ENCODE measurements at places on chromosomes 2 and 18.

GRCh38 chr18:62332431-62332830 lies 7.3 kb downstream of the TNFRSF11A start:
- no peak for DNase-seq

GRCh38 chr2:120494446-120494845 lies 148.5 kb downstream of the INHBB start:
- DNase-seq, result no peak

GRCh38 chr2:6064757-6065156 lies 372.6 kb downstream of the SOX11 start:
- no peak for DNase-seq

DNA sequence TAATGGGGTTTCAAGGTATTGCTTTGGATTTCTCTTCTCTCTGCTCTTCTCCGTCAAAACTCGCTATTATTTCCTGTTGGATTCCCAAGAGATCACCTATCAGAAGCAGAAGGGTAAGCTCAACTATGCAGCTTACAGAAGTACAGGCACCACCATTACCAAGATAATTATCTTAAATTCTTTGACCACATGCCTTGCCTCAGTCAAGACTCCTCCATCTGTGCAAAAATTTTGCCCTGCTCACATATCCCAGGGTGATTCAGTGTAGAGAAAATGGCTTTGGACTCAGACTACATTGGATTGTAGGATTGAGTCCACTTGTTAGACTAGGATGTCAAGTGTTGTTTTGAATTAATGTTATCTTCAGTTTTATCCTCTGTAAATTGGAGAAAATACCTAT lies 698.7 kb downstream of the TDRD15 start:
- no peak for DNase-seq

DNA sequence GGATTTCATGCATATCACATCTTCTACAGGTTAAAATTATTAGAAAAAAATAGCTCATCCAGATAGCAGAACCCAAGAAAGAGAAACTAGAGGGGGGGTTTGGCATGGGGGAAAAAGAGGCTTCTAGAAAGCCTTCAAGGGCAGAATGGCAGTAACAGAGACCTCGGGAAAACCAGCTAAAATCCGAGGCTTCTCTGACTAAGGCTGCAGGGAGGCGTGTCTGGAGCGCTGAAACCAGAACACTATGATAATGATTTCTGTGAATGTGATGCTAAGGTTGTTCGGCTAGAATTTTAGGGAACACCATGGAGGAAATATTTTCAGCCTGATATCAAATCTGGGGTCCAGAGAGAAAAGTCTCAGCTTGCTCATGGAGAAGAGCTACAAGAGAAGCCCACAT lies 73.0 kb downstream of the ATP8B1 start:
- DNase-seq, result no peak

DNA sequence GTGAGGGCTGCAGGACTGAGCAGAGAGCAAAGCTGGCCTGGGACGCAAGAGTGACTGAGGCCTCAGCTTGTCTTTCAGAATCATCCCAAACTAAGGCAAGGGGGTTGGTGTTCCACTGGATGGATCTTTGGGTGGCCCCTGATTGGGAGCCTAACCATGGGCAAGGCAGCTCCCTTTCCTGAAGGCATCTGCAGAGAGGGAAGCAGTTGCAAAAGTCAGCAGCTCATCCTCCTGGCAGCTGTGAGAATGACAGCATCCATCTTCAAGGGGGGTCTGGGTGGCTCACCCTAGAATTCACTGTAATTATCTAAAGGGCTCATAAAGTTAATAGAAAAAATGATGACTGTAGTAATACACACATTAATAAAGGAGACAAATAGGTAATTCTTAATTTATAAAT lies 46.5 kb upstream of the RAB31 start:
- DNase-seq, result no peak

- no peak for DNase-seq
These were observed 24.6 kb upstream of the PLB1 start for GRCh38 chr2:28471214-28471613.

GRCh38 chr2:239321596-239322415 lies 79.0 kb downstream of the HDAC4 start:
- no peak for DNase-seq

DNA sequence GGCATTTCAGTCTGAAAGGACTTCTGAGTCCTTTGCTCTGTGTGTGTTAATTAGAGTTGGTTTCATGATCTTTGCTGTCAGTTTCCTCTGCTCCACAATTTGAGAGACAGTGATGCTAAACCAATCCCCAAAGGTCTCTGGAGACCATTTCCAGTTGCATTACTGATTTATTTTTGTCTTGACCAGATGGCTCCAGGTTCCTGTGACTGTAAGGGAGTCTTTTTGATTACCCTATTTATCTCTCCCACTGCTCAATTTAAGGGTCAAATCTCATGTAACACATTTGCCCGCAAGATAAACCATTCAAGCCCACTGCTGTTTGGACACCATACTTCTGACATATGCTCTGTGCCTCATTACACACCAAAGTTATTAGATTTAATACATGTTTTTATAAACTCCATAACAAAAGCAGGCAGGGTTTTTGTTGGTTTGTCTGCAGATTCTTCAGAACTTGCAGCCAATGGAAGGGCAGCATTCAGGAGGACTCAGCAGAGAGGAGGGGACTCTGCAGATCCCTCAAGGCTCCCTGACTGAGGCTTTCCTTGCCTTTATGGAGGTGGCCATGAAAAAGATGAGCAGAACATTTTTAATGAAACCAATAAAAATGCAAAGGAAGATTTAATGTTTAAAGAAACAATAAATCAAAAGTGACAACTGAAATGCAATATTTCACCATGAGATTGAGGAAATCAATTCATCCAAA lies 889.3 kb upstream of the CELF4 start:
- no peak for DNase-seq

- DNase-seq, result no peak
These were observed 98.5 kb upstream of the BOD1L2 start for GRCh38 chr18:57048351-57048750.

- no peak for DNase-seq
These were observed at the start of gene NLRC4 for GRCh38 chr2:32264422-32265105. Gene NLRC4 (minus strand): TSS chr2:32264886. CDS start chr2:32256775, 8,111 bp downstream.

DNA sequence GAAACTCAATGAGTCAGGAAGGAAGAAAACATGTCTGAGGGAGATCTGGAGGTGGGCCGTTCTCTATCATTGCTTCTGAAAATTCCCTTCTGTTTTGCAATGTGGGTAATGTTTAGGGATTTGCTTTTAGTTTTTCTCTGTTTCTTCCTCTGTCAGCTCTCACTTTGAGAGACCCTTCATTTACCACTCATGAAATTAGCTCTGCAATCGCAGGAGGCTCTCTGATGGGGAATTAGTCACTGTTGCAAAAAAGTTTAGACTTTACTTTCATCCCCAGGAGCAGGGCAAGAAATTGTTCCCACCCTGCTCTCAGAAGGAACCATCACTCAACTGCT lies 80.0 kb upstream of the MAP4K3 start:
- DNase-seq, result no peak

DNA sequence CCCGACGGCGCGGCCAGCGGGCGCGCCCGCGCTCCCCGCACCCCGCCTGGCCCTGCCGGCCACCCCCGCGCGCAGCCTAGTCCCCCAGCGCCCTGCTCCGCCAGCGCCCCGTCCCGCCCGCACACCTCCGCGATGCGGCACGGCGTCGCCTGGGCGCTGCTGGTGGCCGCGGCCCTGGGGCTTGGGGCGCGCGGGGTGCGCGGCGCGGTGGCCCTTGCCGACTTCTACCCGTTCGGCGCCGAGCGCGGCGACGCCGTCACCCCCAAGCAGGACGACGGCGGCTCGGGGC lies 232 bp downstream of the SNED1 start:
- no peak for DNase-seq

DNA sequence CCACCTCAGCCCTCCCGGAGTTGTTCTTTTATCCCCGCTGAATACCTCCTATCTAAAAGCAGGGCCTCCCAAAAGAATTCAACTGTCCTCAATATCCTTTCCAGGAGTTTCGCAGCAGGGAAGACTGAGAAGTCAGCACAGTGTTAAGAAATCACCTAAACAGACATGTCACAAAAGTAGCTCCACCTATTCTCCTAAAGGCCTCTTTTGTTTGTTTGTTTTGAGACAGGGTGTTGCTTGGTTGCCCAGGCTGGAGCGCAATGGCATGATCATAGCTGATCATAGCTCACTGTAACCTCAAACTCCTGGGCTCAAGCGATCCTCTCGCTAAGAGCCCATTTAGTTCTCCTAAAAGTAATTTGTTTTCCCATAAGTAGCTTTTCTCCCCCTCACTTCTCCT lies 53.8 kb downstream of the TEX44 start:
- DNase-seq, result no peak

GRCh38 chr18:13599031-13599430 lies 127.3 kb downstream of the FAM210A start:
- DNase-seq, result no peak

DNA sequence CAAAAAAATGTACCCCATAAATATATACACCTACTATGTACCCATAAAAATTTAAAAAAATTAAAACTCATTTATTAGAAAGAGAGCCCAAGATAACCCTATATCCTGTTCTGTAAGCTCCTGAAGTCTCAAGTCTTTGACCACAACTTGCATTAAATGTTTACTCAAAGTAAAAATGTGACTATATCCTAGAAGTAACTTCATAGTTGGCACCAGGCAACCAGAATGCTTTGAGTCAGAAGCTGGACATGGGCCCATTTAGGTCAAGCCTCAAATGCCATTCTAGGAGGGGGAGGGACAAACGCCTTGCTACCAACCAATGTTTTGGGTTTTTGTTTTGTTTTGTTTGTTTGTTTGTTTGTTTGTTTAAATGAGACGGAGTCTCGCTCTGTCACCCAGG lies 9.3 kb upstream of the TBC1D8 start:
- no peak for DNase-seq

DNA sequence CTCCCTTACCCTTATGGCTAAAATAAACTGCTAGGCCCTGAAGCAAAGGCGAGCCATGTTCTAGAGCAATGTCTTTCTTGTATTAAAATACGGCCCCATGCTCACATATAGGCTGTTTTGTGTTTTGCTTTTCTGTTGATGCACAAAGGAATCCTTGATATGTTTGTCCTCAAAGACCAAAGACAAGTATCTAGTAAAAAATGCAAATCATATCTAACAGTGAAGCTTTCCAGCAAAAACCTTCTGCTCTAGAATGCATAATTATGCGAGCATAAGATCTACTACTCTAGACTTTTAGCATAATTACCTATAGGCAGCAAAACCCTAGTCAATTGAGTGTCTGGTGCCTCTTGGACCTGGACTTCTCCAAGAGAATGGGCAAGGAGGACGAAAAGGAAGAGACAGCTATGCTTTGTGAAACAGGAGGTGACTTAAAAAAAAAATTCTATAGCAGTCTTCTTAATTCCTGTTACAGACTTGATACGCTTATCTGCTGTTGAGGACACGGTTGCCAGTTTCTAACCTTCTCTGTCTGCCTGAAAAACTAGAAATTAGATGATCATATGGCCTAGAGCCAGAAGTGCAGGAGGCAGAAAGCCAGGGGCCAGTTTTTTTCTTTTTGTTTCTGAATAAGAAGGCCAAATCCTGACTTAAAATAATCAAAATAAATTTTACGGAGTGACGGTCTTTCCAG lies 1.5 kb upstream of the AMMECR1L start:
- no peak for DNase-seq

DNA sequence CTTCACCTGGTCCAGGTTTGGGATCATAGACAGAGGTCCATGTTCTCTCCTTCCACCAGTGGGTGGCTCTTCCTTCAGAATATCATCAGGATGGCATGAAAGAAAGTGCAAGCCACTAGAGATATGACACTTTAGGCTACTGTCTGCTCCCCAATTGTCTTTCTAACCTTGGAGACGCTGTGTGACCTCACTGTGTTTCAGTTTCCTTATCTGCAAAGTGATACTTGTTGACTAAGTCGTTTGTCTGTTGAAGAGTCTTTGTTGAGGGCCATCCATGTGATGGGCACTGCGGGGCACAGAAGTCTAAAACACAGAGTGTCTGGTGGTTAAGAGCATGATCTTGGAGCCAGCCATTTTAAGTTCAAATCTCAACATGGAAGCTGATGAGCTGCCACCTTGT lies 259.9 kb upstream of the THSD7B start:
- no peak for DNase-seq

- no peak for DNase-seq
These were observed 5.4 kb upstream of the SALL3 start for GRCh38 chr18:78974115-78974761.

GRCh38 chr2:217835931-217836891 lies 166.6 kb downstream of the TNS1 start:
- DNase-seq, result no peak

DNA sequence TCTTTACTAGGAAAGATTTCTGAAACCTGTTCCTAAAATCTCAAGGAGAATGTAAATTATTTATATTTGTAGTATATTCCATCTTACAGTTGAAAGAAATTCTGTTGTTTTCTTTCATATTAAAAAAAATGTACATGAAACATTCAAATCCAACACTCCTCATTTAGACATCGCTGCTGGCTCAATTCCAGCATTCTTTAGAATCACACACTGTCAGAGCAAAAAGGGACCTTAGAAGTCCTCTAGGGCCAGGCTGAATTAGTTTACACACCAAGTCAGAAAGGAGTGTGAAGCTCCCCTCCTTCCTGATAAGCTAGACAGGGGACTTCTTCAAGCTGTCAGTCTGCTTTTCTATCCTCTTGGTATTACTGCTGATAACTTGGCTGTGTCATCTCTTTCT lies 158.6 kb upstream of the LTBP1 start:
- DNase-seq, result no peak

DNA sequence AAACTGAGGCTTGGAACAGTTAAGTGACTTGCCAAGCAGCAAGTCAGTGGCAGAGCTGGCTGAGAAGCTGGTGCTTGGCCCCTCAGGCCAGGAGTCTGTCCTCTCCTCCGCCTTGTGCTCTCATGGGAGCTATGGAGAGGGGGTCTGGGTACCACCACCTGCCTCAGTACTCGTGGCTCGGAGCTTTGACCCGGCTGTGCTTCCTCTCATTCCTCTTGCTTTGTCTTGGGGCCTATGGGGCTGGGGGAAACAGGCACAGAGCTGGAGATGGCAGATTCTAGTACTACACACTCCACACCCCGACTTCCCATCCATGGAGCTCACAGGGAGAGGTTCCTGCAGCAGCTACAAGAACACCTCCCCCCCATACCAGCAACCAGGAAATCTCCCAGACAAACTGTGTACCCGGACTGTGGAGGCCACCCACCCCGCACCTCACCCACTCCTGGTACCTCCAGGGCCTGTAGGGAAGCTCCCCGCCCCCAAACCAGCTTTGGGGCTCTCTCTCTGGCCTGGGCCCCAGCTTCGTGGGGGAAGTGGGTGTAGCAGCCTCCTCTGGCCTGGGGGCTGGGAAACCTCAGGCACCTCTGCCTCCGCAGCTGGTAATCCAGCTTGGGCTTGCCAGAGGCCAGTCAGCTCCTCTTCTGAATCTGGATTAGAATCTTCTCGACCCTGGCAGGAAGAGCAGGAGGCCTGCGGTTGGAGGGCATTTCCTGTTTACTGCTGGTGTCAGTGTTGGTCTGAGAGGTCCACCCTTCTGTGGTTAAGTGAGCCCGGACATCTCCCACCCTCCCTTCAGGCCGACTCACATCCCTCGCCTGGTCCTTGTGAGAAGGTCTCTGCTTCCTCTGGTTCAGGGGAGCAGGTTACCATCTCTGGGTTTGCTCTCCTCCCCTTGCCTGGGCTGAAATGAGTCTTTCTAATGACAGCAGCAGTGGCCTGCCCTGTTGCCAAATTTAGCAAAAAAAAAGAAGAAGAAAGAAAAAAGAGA lies 22.3 kb upstream of the RHOB start:
- peak; percentile 46 for DNase-seq

Data from hypothalamus (tissue), 51 donors.